ENCODE measurements at places on chromosomes 16 and 17.

DNA sequence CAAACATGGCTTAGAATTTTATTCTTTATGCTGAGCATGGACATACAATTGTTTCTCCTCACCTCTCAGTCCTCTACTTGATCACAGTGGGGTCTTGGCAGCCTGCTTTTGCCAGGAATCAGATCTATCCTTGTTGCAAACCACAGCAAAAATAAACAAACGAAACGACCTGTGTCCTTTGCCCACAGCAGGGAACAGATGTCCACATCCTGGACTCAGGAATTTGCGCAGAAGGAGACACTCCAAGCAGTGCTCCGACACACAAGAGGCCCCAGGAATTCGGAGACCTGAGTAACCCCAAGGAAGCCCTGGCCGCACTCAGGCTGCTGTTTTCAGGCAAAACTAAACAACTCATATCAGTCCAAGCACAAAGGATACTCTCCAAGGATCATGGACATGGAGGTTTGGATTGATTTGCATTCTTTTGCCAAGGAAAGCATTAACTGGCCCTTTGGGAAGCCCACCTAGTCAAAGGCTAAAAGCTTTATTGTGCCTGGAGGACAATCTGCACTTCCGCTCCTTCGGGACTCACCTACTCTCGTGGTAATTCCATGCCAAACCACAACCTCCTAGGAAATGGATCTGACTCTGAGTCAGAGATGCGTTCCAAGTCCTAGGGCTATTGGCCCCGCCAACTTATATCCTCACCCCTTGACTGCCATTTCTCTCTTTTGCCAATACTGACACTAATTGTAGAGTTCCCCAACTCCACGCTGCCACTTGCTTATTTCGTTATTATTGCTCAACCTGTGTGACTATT, 271.1 kb upstream of the CDH11 start:
- no peak for DNase-seq

- peak; percentile 43 for DNase-seq
Measured at GRCh38 chr17:64418506-64419339, 28.1 kb upstream of the PECAM1 start.

GRCh38 chr16:66502020-66502913, 47.7 kb downstream of the TK2 start:
- no peak for DNase-seq

- DNase-seq: no peak
Measured at GRCh38 chr16:1076801-1077576, 4.4 kb downstream of the SSTR5 start.

DNA sequence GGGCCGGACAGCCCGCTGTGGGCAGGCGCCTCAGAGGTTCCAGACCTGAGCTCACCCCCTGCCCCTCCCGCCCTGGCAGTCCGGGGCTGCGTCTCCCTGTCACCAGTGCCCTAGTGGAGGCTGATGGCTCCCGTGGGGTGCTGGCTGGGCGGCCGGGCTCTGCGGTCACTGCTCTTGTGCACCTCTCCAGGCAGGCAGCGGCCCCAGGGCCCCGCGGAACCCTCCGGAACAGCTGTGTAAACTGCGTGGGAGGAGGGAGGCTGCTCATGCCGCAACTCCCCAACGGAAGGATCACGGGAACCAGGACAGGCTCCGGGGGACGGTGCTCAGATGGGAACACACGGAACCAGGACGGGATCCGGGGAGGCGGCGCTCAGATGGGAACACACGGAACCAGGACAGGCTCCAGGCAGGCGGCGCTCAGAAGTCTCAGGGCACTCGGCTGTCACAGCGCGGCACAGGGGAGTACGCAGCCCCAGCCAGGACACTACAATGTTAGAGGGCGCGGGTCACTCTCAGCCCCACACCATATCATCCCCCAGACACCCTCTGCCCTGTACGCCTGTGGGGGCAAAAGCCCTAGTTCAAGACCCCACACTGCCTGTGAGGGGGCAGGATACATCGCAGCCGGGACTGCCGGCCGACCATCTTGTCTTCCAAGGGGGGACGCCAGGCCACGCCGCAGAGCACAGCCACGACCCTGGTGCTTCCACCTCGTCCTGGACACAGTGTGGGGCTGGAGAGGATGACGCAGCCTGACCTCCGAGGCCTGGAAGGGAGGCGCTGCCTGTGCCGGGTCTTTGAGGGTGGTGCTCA, 74.0 kb upstream of the GNG13 start:
- DNase-seq: no peak

GRCh38 chr16:1542166-1542500, 8.7 kb downstream of the TMEM204 start:
- no peak for DNase-seq

DNA sequence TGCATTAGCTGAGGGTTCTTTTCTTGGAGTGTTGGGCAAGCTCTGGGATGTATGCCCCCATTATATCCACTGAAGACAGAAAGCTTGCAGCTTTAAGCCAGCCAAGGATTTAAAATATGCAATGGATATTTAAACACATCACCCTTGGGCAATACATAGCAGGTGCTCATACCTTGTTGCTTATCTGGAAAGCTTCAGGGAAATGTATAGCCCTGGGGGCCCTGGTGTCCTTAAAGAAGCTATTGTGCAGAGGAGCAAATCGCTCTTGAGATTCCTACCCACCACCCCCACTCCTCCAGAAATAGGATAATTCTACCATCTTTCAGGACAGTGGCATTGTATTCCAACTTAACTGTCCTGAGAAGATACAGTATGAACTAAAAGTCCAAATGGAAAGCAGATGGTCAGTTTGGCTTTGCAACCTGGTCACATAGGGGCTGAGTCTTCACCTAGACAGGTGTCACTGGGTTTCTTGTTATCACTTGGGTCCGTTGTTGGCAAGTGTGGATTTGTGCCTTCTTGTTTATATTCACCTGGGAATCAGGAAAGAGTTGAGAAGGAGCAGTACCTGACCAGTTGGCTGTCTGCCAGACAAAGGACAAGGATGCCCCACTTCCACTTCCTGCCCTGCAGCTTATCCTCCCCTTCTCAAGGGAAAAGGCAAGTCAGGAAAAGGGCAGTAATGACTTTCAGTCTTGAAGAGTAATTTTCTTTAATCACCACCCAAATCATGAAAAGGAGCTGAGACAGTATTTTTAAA, 3.4 kb downstream of the ANKRD40CL start:
- no peak for DNase-seq

GRCh38 chr16:67514382-67514828, 14.2 kb upstream of the RIPOR1 start:
- peak; percentile 73 for DNase-seq

DNA sequence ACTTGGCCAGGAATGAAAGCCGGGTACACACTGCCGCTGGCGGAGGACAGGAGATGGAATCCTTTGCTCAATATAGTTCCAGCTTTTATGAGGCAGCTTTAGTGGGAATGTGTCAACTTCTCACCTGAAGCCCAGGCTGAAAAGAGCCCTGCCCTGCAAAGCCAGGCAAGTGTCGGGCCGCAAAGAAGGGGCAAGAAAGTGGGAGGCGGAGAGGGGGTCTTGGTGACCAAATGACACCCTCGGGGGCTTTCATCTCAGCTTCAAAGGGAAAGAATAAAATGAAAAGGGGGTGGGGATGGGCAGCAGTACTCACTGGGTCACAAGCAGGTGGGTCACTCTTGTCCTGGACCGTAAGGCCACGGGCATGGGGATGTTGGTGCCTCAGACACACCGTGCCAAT, 62.9 kb downstream of the C16orf95 start:
- no peak for DNase-seq

DNA sequence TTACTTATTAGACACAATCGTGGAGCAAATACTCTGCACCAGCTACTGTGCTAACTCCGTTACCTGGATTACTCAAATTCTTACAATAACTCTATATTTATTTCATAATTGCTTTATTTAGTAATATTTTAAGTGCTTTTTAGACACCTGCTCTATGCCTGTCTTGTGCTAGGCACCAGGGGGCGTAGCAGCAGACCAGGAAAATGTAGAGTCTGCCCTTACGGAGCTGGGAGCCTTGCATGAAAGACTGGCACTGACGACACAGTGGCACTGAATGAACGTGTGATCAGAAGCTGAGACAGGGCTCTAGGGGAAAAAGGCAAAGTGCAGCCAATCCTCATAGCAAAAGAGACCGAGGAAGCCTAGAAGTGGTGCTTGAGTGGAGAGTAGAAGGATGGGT, 486.5 kb downstream of the CDH13 start:
- DNase-seq: no peak

- DNase-seq: no peak
Measured at GRCh38 chr16:3580251-3580651, 3.0 kb upstream of the NLRC3 start.

GRCh38 chr16:83714286-83714685, 93.5 kb upstream of the HSBP1 start:
- DNase-seq: no peak

- no peak for DNase-seq
Measured at GRCh38 chr17:50913120-50913519, 47.0 kb upstream of the TOB1 start.

GRCh38 chr16:3028716-3029319, 5.0 kb downstream of the THOC6 start:
- no peak for DNase-seq

DNA sequence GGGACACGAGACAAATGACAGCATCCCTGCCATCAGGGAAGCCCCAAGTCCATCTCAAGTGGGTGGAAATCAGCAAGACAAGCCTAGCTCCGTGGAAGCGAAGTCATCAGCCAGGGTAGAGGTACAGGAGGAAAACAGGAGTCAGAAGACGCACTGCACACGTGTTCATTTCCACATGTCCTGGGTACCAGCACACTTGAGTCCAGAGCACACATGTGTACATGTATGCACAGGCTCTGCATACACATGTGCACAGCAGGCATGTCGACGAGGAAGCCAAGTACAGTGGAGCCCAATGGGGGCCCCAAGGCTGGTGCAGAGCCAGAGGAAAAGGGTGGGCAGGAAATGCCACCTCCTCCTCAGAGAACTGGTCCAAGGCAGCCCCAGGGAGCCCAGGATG, 75.9 kb downstream of the ZNF423 start:
- no peak for DNase-seq

Data from hindlimb muscle (tissue), 1 donor.